ENCODE measurements at places on chromosomes 2 and 18.

DNA sequence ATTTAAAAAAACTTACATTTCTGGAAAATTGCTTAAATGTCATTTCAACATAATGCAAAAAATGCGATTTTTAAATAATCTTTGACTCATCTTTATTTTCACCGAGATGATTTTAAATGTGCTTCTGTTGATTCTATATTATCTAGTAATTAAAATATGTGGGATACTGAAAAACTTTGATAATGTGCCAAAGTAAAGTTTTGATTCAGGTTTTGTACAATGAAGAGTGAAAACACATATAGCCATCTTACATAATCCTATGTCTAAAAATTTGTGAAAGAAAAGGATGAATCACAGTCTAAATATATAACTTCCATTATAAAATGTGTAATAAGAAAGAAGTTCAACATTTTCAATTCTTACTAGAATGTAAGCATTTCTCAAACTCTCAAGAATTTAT, 204.3 kb upstream of the ZC3H15 start:
- no peak for DNase-seq

- no peak for DNase-seq
Measured at GRCh38 chr18:79321625-79322405, 73.9 kb upstream of the NFATC1 start.

GRCh38 chr2:17780546-17780945, 26.6 kb downstream of the GEN1 start:
- DNase-seq, result no peak

GRCh38 chr2:71336802-71337201, 5.2 kb downstream of the ZNF638 start:
- DNase-seq, result no peak

DNA sequence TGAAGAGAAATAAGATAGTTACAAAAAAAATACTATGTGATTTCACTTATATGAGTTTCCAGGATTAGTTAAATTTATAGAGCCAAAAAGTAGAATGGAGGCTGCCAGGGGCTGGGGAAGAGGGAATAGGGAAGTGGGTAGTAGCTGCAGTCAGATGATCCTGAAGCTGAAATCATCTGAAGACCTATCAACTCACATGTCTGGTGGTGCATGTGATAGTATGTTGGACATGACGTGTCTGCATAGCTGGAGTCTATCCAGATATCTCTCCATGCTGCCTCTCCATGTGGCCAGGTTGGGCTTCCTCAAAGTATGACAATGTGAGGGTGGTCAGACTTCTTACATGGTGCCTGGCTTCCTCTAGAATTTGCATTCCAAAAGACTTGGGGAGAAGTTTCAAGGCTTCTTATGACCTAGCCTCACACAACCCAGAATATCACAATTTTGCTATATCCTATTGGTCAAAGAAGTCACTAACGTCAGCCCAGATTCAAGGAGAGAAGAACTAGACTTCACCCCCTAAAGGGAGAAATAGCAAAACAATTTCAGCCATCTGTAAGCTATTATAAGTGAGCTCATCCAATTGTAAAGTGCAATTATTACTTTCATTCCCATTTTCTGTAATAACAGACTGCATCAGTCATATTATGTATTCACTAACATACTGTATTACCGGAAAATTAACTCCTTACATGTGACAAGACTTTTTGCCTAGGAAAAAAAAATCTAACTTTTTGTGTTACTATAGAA, 14.0 kb upstream of the ZNF396 start:
- no peak for DNase-seq

- DNase-seq, result no peak
Measured at GRCh38 chr2:46800218-46800617, 115.4 kb downstream of the MCFD2 start.

GRCh38 chr2:106232638-106233349, 38.7 kb upstream of the UXS1 start:
- DNase-seq, result no peak

- no peak for DNase-seq
Measured at GRCh38 chr2:222290401-222290735, 8.4 kb downstream of the PAX3 start.

- DNase-seq, result no peak
Measured at GRCh38 chr2:197200051-197200761, 110.4 kb downstream of the ANKRD44 start.

GRCh38 chr18:63882333-63883141, 5.0 kb upstream of the SERPINB2 start:
- no peak for DNase-seq

DNA sequence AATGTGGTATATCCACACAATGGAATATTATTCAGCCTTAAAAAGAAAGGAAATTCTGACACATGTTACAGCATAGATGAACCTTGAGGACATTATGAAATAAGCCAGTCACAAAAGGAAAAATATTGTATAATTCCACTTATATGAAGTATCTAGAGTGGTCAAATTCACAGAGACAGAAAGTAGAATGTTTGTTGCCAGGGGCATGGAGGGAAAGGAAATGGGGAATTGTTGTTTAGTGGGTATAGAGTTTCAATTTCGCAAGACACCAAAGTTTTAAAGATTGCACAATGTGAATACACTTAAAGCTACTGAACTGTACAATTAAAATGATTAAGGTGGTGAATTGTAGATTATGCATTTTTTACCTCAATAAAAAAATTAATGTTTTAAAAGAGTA, 92.9 kb downstream of the TXNL1 start:
- DNase-seq, result no peak

DNA sequence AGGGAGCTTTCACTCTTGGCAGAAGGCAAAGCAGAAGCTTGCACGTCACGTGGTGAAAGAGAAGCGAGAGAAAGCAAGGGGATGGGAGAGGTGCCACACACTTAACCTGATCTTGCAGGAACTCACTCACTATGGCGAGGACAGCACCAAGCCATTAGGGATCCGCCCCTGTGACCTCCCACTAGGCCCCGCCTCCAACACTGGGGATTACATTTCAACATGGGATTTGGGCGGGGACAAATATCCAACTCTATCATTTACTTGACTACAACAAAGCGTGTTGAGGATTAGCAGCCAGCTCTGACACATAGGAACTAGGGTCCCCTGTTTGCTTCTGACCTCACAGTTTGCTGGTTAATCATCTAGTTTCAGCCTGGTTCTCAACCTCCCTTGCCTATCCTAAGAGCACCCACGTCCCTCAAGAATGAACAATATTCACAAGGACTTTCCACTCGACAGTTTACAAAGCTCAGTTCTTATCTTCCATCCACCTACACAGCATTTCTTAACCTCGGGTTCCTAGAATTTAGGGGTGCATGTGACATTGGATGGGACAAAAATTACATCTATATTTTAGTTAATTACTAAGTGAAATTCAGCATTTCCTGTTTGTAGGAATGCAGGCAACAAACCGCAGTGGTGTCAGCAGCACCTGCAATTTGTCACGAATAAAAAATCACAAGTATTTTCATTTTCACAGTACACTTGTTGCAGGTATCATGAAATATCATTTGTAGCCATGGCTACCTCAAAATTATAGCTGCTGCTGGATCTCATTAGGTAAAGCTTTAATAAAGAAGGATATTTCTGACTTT, 36.0 kb downstream of the LBH start:
- no peak for DNase-seq

DNA sequence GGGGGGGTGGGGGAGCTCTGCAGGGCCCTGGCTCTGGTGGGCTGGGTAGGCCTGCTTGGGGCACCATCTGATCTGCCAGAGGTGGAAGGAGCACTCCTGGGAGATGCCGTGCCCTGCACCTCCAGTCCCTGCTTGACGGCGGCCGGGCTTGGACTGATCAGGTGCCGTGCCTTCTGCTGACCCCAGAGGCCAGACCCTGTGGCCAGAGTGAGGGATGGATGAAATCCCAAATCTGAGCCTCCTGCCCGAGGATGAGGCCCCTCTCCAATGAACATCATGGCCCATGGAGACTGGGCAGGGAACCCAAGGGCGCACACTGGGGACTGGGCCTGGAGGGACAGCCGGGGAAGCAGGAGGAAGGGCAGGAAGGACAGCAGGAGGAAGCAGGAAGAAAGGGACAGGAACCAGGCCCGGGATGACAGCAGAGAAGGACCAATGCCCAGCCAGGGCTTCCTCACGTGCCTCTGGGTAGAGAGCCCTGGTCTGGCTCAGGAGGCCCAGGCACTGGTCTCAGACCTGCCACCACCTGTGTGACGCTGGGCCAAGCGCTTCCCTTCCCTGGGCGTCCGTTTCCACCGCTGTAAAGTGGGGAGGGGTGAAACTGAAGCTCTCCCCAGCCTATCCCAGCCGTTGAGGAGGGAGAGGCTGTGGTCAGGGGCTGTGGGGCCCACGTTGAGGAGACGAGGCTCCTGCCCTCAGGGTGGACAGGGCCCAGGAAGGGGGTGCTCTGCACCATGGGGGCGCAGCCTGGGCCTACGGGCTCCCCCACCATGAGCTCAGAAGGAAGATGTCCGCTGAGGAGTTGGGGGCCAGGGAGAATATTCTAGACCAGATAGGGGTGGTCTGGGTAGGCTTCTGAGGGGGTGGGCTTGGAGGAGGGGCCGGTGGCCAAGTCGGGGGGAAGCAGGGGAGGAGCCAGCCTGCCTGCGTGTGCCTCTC, 1.0 kb upstream of the GPR35 start:
- DNase-seq, result no peak

DNA sequence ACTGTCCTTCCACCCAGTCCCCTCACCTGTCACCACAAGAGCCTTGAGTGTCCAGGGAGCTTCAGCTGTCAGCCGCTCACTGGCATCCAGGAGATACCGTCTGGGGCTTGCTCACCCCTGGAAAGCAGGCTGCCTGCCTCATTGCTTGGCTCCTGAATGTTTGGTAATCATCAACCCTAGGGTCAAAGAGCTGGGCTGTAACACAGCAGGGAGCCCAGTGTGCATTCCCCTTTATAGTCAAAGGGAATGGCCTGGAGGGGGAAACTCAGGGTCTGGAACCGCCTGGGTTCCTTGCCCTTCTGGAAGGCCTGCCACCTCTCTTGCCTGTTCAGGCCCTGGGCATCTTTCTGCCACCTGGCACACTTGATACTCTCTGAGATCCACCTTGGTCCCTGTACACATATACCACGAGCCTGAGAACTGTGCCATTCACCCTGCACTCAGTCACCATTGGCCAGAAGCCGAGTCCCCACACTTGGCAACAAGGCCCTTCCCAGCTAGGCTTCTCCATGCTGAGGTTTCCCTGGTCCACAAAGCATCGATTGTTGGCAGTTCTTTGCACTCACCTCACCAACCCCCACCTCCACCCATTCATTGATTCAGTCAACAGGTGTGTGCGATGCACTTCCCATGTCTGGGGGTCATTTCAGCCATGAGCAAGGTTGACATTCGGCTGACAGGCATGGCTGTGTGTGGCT, 35.0 kb downstream of the TPRKB start:
- no peak for DNase-seq

DNA sequence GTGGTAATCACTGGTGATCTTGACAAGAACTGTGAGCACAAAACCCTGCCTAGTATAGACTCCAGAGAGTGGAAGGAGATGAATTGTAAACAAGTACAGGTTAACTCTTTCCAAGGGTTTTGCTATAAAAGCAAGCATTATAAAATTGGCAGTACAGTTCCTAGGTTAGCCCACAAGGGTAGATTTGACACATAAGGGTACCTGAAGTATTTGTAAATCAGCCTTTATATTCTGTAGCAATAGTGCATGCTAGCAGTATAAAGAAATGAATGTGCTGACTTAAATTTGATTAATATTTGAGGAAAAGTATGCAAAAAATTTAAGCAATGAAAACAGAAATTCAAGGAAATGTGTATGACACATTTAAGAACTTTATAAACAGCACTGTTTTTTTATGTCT, 42.4 kb downstream of the SP3 start:
- no peak for DNase-seq

DNA sequence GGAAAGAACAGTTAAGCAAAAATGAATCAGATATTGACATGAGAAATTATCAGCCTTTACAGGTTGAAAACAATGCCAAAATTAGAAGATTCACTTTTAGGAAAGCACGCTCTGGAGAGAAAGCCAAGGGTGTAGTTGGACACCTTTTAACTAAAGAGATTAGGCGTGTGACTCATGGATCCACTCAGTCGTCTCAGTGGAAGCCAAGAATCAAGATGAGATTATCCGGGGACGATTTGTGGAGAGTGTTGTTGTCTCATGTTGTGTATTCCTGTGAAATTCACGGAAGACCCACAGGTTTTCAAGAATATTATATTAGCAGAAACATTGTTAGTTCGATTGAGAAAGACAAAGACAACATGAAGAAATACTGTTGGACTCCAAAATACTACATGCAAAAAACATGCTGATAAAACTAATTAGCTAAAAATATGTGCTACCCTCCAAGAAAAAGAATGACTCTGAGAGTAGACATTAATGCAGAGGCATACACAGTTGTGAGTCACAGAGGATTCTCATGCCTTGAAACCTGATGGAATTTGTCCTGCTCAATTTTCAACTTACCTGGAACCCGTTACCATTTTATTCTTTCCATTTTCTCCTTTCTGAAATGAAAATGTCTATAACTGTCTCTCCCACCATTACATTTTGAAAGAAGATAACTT, 192.1 kb upstream of the RND3 start:
- no peak for DNase-seq

DNA sequence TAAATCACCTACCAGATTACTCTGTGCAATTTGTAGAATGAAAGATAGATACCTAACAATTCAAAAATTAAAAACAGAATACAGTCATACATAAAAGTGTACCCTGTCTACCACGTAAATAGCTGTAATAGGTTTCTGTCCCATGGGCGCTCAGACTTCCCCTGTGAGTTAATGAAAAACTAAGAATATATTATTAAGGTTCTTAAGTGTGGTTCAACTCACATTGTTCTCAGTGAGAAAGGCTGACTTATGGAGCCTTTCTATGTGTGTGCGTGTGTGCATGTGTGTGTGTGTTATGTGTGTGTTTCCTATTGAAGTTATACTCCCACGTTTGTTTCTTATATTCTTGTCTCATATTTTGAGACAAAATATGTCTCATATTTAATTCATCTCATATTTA, 114.6 kb upstream of the CD302 start:
- no peak for DNase-seq

GRCh38 chr2:217878915-217879590, 123.7 kb downstream of the TNS1 start:
- no peak for DNase-seq

DNA sequence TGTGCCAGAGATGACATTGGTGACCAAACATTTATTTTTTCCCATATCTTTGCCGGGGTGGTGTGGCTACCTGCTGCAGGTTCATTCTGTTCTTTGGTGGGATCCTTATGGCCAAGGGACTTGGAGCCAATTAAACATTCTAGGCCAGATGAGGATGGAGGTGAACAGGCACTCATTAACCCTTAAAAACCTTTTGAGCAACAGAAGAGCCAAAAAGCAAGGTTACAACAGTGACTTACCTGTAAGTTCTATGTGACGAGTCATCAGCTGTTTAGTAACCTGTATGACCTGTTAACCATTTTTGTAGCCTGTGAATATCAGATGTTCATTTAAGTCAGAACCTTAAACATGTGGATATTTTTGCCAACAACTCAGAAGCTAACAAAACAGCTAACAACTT, 105.6 kb downstream of the XRCC5 start:
- DNase-seq, result no peak

- DNase-seq, result no peak
Measured at GRCh38 chr2:71851094-71851750, 296.4 kb downstream of the CYP26B1 start.

DNA sequence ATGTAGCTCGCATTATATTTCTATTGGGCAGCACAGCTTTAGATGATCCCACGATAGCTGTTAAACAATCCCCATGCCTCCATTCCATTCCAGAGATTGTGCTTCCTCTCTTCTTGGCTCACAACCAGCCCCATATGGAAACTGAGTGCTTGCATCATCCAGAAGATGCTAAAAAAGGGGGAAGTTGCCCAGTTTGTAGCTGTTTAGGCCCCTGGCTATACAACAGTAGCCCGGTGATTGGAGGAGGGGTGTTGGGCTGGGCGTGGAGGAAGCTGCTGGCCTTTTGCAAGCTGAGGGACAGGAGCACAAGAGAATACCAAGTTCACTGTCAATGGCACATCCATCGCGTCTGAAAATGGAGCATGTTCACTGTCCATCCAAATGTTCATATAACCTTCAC, 360.2 kb downstream of the ALK start:
- no peak for DNase-seq
